Activated CD4-positive, alpha-beta T cell treated with anti-CD3 and anti-CD28 coated beads, Interleukin-2, amount 50 U/mL, for 48 hours (primary cell): ENCODE measurements at places on chromosomes 16 and 17.

- no peak for DNase-seq
Measured at GRCh38 chr17:34110315-34110714, 144.8 kb upstream of the CCL2 start.

DNA sequence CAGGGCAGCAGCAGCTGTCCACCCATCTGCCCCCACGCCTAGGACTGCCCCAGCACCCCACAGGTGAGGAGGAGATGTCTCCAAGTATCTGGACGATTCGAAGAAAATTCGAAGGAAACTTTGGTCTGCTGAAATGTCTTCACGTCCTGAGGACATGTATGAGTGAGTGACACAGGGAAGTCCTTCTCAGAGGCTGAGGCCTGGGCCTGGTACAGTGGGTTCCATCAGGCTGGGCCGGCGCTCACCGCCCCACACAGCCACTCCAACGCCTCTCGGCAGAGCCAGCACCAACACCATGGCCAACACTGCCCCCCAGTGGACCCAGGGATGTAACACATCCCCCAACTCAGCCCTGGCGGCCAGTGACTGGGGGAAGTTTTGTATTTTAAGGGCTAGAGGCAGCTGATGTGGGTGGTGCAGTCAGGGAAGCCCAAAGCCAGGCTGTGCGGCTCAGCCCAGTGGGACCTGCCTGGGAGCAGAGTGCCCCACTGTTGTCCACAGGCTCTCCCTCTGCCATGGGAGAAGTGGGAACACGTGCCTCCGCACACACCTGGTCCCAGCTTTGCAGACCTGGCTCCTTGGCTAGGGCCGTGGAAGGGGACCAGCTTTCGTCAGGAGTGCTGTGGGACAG is 55.8 kb upstream of the FASN start:
- DNase-seq: peak; percentile 85

- DNase-seq: peak; percentile 82
Measured at GRCh38 chr16:84699712-84700445, at the start of gene USP10. Gene USP10, plus strand, starts transcription at chr16:84700000. Its CDS starts 91 bp downstream, at chr16:84700091.

DNA sequence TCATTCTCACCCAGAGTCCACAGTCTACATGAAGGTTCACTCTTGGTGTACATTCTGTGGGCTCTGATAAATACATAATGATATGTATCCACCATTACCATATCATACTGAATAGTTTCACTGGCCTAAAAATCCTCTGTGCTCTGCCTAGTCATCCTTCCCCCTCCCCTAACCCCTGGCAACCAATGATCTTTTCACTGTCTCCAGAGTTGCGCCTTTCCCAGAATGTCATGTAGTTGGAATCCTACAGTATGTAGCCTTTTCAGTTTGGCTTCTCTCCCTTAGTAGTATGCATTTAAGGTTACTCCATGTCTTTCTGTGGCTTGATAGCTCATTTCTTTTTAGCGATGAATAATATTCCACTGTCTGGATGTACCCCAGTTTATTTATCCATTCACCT is 101.3 kb downstream of the NOG start:
- no peak for DNase-seq

DNA sequence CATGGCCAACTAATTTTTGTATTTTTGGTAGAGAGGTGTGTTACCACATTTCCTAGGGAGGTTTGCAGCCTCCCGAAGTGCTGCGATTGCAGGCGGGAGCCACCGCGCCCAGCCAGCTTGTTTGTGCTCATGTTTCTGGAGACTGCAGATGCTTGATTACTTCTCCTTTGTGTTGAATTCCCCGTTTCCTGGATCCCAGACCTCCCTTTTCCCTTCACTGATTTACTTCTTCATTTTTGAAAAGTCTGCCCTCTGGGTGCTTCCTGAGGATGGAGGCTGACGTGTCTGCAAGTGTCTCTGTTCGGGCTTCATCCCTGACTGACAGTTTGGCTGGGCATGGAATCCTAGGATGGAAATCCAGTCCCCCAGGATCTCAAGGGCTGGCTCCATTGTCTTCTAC is 7.0 kb upstream of the TRIM47 start:
- DNase-seq: no peak

DNA sequence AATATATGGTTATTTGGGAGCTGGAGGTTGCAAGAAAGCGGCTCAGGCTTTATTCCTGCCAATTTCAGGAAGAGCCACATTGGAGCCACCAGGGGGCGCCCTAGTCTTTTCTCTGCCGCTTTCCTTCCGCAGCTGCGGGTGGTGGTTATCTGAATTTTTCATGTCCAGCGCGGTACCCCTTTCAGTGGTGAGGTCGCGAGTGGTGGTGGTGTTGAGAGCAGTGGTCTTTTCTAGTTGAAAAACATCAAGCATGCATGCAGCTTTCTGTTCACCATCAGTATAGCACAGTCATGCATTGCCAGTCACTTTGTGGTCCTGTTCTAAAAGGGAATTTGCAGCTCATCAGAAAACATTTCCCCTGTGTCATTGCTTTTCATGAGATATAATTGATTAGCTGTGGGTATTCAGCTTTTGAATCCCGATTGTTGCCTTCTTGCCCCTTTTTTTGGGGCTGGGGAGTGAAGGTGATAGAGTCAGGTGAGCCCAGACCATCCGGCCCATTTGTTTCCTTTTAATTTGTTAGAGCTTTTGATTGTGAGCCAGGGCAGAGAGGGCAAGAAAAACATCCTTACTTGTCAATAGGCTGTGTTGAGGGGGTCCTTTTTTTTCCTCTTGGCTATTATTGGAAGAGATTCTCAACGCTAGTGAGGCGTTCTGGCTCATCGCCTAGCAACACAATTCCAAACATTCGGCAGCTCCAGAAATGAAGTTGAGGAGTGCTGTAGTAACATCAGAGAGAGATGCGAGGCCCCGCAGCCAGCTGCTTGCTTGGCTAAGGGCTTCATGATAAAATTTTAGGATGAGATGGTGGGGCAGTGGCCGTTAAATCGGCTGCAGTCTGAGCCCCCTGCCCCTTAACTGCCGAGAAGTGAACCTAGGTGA is 119.0 kb downstream of the SNX29 start:
- peak; percentile 71 for DNase-seq

GRCh38 chr16:4859900-4860255 is 12.6 kb downstream of the UBN1 start:
- no peak for DNase-seq

- no peak for DNase-seq
Measured at GRCh38 chr16:27400751-27401620, 988 bp upstream of the IL21R start.

DNA sequence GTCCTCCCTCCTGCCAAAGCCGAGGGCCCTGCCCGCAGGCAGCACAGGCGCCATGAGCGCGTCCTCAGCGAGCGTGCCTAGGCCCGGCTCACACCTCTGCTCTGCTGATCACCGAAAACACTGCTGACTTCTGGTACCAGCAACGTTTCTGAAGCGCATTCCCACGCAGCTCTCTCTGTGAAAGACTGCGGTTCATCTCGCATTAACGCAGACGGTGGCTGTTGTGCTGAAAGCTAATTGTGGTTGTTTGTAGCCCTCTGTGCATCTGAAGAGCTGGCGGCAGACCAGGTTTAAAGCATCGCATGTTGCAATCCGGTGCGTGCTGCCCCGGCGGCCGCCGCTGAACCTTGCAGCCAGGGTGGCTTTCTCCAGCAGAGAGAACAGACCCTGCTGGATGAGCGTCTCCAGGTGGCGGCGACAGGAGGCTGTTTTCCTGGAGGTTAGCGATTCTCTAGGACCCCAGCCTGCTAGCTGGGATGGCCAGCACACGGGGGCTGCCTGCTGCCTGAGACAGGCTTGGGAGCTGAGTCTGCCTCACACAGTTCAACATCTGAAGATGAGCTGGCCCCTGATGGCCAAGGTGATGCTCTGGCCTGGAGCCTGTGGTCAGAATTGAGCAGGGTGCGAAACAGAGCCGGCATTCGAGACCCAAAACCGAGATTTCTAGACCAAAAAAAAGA is 49.8 kb upstream of the CHMP6 start:
- no peak for DNase-seq

GRCh38 chr16:47493381-47494337 is 32.5 kb downstream of the PHKB start:
- no peak for DNase-seq

- peak; percentile 94 for DNase-seq
Measured at GRCh38 chr17:80454557-80455335, 21.7 kb downstream of the NPTX1 start.

DNA sequence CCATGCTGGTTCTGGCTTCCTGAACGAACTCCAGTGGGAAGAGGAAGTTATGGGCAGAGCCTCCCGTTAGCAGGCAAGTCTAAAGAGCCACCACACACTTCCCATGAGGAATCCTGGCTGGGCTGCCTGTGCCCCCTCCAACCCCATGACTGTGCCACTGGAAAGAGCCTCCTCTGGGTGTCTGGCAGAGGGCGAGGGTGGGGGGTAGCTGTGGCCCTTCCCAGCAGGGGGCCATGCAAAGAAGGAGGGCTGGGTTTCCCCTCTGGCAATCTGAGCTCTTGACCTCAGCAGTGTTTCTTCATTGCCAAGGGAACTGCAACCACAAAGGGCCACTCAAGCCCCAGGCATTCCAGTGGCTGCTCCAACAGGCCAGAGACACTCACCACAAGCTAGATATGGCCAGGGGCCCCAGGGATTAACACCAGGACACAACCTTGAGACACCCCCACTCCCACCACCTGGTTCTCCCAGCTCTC is 1.7 kb upstream of the RRAD start:
- DNase-seq: no peak

DNA sequence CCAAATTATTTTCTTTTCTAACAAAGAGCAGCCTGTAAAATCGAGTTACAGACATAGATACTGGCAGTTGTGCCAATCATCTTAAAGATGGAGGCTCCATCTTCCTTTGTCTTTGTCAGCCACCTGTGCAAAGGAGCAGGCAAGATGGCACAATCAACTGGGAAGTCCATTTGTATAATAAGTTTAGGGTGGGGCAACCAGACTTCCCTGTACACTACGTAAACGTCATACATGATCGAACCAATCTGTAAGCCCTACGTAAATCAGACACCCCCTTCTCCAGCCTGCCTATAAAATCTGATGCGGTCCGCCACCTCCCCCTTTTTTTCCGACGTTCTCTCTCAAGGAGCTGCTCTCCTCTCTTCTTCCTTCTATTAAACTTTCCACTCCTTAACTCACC is 31.4 kb upstream of the MEAK7 start:
- DNase-seq: no peak

- no peak for DNase-seq
Measured at GRCh38 chr17:2092253-2092652, 37.4 kb downstream of the HIC1 start.

DNA sequence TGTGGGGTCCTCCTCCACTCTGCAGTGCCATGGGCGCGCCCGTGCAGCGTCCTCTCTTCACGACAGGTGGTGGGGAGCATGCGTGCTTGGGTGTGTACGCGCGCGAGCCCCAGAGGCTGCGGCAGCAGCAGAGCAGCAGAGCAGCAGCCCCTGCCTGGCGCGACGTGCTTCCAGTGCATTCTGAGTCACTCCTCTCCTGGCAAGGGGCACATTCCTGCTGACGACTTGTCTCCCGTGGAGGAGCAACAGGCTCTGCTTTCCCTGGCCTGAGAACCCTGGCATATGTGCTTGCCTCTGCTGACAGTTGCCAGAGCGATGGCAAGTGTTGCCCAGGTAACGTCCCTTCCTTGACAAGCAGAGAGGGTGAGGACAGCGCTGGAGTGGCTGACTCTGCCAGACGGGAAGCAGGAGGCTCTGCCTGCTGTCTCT is 133.8 kb upstream of the PLCG2 start:
- DNase-seq: no peak

DNA sequence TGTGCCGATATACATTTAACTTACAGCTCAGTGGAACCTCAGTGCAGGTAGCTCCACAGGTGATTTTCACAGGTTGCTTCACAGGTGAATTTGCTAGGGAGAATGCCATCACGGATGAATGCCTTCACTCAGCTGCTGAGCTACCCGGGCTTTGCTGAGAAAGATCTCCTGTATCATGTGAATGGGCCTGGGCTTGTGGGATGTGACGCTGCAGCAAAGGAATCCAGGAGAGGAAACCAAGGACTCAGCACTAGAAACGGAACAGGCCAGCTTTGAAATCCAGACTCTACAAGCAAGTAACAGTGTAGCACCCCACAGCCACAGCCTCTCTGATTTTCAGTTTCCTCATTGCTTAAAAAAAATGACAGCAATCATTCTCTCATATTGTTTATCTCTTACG is 271.4 kb upstream of the MAF start:
- no peak for DNase-seq

DNA sequence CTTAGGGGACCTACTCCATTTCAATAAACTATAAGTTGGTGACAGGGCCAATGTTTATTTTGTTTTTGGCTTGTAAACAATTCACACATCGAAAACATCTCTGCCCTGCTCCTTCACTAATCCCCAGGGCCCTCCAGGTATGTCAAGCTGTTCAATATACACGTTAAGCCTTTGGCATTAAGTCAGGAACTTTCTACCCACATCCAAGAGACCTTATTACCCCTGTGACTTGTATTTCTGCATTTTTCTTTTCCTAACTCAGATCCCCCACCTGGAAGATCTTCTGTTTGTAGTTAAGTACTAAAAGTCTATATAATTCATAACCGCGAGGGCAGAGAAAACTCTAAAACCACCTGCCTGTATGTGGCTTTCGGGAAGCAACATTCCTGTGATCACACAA is 106.8 kb upstream of the AXIN2 start:
- no peak for DNase-seq

- no peak for DNase-seq
Measured at GRCh38 chr16:59487067-59487466, 753.0 kb upstream of the GOT2 start.

GRCh38 chr17:75834928-75835653 is 9.1 kb downstream of the UNC13D start:
- no peak for DNase-seq

DNA sequence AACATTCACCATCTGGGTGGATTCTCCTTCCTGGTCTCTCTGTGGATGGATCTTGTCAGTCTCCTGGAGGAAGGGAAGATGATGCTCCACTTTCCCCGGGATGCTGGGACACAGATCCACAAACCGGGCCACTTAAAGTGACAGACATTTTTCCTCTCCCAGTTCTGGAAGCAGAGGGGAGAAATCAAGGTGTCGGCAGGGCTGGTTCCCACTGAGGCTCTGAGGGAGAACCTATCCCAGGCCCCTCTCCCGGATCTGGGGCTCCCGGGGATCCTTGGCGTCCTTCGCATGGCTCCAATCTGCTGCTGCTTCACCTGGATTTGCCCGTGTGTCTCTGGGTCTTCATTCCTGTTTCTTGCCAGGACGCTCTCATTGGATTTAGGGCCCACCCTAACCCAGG is 263.1 kb upstream of the TNRC6C start:
- DNase-seq: no peak

DNA sequence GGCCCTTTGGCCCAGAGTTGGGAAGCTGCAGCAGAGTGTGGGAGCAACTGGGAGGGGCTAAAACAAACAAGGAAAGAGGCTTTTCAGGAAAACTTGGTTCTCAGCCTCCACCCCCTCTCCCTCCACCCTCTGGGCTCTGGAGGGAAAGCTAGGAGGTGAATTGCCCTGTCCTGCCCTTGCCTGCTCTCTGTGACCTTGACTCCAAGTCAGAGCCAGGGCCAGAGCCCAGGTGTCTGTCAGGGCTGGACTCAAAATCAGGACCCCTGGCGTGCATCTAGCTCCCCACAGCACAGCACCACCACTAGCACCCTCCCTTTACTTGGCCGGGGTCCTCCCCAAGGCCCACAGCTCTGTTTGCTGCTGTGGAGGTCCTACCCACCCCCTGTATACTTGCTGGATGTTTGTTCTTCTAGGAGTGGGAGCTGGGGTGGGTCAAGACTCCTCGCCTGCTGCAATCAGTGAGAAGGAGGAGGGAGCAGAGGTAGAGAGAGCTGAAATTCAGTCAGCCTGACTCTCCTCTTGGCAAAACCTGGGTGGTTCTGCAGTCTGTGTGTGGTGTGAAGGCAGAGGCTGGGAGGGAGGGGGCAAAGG is 2.8 kb upstream of the NR1D1 start:
- DNase-seq: no peak

- no peak for DNase-seq
Measured at GRCh38 chr16:88120812-88121211, 169.6 kb downstream of the BANP start.

- peak; percentile 57 for DNase-seq
Measured at GRCh38 chr16:25110387-25110947, 1.1 kb upstream of the LCMT1 start.
